ENCODE measurements at places on chromosomes 6 and 20. TPM values are rescaled to one million over a fixed set of nuclear protein-coding genes. Genes with fewer than 3 reads are reported as not detected.

The CD24 gene
- total RNA-seq = 12.3 TPM

The PDYN gene
- not detected for total RNA-seq

The NKX2-2 gene
- total RNA-seq = not detected

The ZNF165 gene
- total RNA-seq = 0.38 TPM

The RGS17 gene
- 9.3 TPM for total RNA-seq

The LRRC1 gene
- 2.7 TPM for total RNA-seq

The SCUBE3 gene
- 26.5 TPM for total RNA-seq

The SPATS1 gene
- total RNA-seq = not detected

The PRL gene
- not detected for total RNA-seq

The KIF3B gene
- total RNA-seq = 44.7 TPM

The TMEM244 gene
- total RNA-seq = not detected

The FNDC1 gene
- total RNA-seq = 0.19 TPM

The GPX5 gene
- total RNA-seq = not detected

The MOXD1 gene
- total RNA-seq = 135 TPM

The MPC1 gene
- 20.0 TPM for total RNA-seq

The SLC22A2 gene
- total RNA-seq = under 0.01 TPM

The SLC22A1 gene
- total RNA-seq = 0.38 TPM

The CTCFL gene
- total RNA-seq = not detected

The TSBP1 gene
- total RNA-seq = not detected

The OR2J3 gene
- total RNA-seq = not detected

The ADGRB3 gene
- not detected for total RNA-seq

The CALHM6 gene
- total RNA-seq = 0.58 TPM

The NSFL1C gene
- 22.0 TPM for total RNA-seq

The ULBP3 gene
- 16.7 TPM for total RNA-seq

The BMP7 gene
- total RNA-seq = not detected

The HAO1 gene
- total RNA-seq = not detected

The DDO gene
- 2.8 TPM for total RNA-seq

The C6orf163 gene
- 0.77 TPM for total RNA-seq

The EXOC2 gene
- total RNA-seq = 36.9 TPM

The GRM1 gene
- total RNA-seq = under 0.01 TPM

The PABPC1L gene
- 8.6 TPM for total RNA-seq

The SYCP2 gene
- 1.1 TPM for total RNA-seq

The SMLR1 gene
- 0.19 TPM for total RNA-seq

The VGLL2 gene
- not detected for total RNA-seq

The MRAP2 gene
- total RNA-seq = 3.7 TPM

The CLPSL1 gene
- not detected for total RNA-seq

The NFYA gene
- 9.3 TPM for total RNA-seq

The PNLDC1 gene
- total RNA-seq = 0.19 TPM

The PI16 gene
- total RNA-seq = 0.28 TPM

The CCR6 gene
- not detected for total RNA-seq

The HRH3 gene
- not detected for total RNA-seq

The HLA-DRA gene
- 0.38 TPM for total RNA-seq

The TP53TG5 gene
- total RNA-seq = not detected

The RIPOR3 gene
- 13.2 TPM for total RNA-seq

The TRDN gene
- total RNA-seq = not detected

The ARMC2 gene
- total RNA-seq = 6.2 TPM

The RAD21L1 gene
- not detected for total RNA-seq

Measured in regular cardiac myocyte (primary cell).